ENCODE measurements at places on chromosomes 12 and 14. TPM values are rescaled to one million over a fixed set of nuclear protein-coding genes. Genes with fewer than 3 reads are reported as not detected.

The PTPRR gene
- 2.8 TPM for total RNA-seq

The NTN4 gene
- 153 TPM for total RNA-seq

The LYZ gene
- under 0.01 TPM for total RNA-seq

The C12orf50 gene
- not detected for total RNA-seq

The DTX1 gene
- total RNA-seq = under 0.01 TPM

The AHNAK2 gene
- total RNA-seq = 33.0 TPM
